GM12864 (cell line): ENCODE measurements at places on chromosomes 4 and X.

DNA sequence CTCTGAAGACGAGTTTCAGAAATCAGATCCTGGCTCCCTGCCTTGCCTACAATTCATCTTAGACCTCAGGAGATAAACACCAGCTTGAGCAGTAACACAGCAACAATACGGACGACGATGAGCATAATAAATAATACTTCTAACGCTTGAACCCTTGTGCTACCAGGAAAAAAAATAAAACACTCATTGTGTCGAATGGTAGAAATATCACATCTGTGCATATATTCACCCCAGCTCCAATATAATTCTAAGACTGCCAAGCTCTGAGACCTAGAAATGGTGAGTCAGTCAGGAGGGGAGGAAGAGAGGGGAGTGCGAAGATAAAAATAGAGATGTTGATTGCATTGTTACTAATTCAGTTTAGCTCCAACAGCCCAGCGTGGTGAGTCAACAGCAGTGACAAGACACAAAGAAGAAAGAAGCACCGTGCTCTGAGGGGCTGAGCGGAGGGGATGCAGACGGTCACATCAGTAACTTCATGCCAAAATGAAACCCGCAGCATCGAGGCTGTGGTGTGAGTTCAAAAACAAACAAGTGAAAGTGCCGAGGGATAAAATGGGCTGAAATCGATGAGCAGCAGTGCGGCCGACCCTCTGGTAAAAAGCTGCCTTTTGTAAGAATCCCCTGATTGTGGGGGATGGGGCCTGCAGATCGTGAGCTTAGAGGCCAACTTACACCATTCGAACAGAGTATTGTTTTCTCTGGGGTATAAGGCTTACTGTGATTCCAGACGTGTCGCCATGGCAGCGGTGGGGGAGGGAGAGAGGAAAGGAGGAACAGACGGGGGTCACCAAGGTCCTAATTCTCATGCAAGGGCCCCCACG is 150.4 kb downstream of the MGST2 start:
- no peak for DNase-seq

GRCh38 chr4:93660036-93660435 is 168.5 kb upstream of the ATOH1 start:
- DNase-seq = no peak

DNA sequence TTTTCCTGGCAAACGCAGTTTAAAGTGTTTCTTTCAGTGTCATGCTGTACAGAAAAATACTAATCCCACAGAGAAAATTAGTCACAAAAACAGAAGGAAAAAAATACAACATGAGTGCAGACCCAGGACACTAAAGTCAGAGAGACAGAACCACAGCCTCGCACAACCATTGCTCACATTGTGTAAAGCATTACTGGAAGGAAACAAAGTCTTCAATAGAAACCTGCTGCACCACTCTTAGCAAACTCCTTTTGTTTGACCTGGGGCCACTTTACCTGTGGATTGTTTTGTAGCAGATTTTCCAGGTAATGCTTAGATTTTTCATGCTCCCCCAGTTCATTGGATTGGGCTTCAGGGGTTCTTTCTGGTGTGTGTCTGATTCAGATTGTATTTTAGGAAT is 131.8 kb upstream of the TMLHE start:
- no peak for DNase-seq

DNA sequence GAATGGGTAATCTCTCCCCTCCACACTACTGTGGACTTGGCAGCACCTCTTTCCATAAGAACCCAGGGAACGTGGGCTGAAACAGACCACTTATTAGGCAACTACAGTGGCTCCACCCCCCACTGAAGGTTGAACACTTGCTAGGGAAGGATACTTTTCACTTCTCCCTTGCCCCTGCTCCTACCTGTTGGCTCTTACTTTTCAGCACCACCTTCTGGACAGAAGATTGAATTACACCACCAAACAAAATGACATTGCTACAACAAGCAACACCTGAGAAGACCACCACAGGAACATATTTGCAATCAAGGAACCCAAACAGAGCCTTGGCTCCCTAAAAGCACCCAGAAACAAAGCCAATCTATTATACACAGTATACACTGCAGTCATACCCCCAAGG is 132.1 kb upstream of the CXCL13 start:
- peak; percentile 7 for DNase-seq

DNA sequence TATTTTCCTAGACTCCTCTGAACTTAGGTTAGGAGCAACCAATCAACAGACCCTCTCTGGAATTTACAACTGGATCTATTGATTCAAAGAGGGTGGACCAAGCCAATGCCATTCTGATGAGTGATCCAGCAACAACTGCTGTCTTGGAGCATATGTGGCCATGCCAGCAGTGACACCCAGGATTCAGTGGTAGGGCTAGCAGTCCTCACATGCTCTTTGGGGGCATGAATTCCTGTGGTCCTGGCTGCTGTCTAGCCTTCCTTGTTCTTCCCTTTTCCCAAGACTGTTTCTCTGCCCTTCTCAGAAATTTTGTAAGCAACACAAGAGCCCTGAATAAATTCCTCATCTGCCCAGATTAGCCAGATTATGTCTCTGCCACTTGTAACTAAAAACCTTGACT is 61.5 kb upstream of the GATB start:
- no peak for DNase-seq
